A549 treated with CpdA at 1 μM for 4 hours (cell line): ENCODE measurements at places on chromosomes 1 and 21. TPM values are rescaled to one million over a fixed set of nuclear protein-coding genes. Genes with fewer than 3 reads are reported as not detected.

The RORC gene
- total RNA-seq: 0.03 to 0.06 TPM in 2 of 5 replicates, not detected in the others

The TSNAX gene
- 31.1 to 57.5 TPM (median 39.2 TPM) in 5 replicates for total RNA-seq

The PRDM15 gene
- 3.2 to 4.2 TPM (median 3.6 TPM) in 5 replicates for total RNA-seq

The FMO5 gene
- total RNA-seq: 0.16 to 0.68 TPM (median 0.39 TPM) in 5 replicates

The S100A2 gene
- 20.0 to 26.2 TPM (median 24.5 TPM) in 5 replicates for total RNA-seq

The DCDC2B gene
- not detected in 5 replicates for total RNA-seq

The LRIG2 gene
- total RNA-seq: 2.8 to 3.9 TPM (median 3.3 TPM) in 5 replicates

The MECR gene
- 16.6 to 22.4 TPM (median 21.0 TPM) in 5 replicates for total RNA-seq
